ENCODE measurements at places on chromosomes 2 and 18.

DNA sequence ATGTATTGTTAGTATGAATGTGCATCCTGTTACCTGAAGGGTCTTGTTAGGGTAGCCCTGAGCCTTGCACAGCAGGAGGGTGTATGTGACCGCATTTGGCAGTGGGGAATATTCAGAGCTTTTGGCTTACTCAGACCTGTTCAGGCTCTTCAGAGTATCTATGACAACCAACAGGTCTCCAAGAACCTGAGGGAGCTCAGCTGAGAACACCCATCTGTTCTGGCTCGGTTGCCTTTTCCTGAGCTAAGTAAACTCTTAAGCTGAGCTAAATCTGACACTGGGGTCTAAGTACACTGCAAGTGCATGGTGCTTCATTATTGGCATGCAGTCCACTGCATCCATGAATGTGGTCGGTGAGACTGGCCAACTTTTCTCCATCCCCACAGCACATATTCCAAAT is 92.4 kb upstream of the CHST9 start:
- no peak for DNase-seq

- DNase-seq, result no peak
These were observed 618.8 kb upstream of the NRXN1 start for GRCh38 chr2:51650769-51651168.

DNA sequence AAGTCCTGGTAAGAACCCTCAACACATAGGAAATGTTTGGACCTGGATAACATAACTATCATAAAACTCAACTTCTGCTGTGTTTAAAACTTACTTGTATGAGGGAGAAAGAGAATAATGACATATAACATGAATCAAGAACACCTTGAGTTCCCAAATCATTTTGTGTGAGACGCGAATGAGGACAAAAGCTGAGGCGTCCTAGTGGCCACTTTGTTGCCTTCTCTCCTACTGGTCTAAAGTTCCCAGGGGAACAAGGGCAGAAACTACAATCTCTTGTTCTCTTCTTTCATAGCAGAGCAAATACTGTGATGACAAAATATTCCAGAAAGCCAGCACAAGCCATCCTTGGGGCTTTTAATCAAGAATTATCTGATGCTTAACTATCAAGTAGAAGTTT is 8.3 kb upstream of the LCT start:
- DNase-seq, result no peak

GRCh38 chr2:175807031-175807873 is 194.8 kb downstream of the LNPK start:
- no peak for DNase-seq

GRCh38 chr18:36104749-36105148 is 24.4 kb downstream of the SLC39A6 start:
- no peak for DNase-seq
